Activated T-helper 1 cell treated with anti-CD3 and anti-CD28 coated beads, Interleukin-2, amount 50 U/mL, for 16 hours (primary cell): ENCODE measurements at places on chromosomes 5 and 9.

- no peak for DNase-seq
Measured at GRCh38 chr5:169079697-169080096, 221.2 kb downstream of the SLIT3 start.

DNA sequence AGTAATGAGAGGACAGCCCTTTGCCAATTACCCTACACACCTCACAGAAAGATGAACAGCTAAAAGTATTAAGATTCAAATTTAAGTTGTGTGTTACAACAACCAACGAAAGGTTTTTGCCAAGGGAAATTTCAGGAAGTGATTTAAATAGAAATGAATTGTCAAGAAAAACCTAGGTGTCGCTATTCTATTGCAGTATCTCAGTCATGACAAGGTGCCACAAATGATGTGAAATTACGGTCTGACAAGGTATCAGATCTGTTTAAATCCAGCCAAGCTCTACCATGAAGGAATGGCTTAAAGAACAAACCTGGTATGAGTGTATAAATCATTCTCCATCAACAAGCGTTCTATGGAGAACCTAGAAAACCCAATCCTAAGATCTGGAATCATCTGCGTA lies 189.7 kb downstream of the ATPSCKMT start:
- no peak for DNase-seq

- no peak for DNase-seq
Measured at GRCh38 chr5:39214912-39215709, 4.3 kb downstream of the FYB1 start.

DNA sequence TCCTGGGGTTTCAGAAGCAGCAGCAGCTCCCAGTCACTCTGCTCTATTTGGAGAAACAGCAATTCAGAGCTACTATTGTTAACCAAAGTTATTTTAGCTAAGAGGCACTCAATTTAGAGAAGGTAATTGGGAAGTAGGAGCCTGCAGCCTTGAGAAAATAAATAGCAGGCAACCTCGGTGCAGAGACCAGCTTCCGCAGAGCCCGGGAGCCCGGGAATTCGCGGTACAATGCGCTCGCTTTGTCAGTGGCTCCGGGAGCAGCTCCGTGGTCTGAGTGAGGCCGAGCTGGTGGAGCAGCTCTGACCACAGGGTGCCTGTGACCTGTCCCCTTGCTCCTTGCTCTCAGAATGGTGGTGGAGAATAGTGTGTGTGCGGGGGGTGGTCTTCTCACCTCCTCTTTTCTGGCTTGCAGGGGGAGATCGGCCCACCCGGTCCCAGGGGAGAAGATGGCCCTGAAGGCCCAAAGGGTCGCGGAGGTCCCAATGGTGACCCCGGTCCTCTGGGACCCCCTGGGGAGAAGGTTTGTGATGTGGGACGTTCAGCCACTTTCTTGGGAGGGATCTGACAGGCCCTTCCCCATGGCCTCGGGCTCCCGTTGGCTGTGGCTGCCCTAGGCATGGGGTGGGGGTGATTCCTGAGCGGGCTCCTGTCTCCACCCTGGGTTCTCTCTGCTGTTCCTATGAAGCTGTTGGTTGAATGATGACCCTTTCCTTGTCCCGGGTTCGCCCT lies 95.9 kb upstream of the FCN2 start:
- DNase-seq = no peak

GRCh38 chr5:129367883-129368282 lies 92.2 kb upstream of the ADAMTS19 start:
- no peak for DNase-seq

GRCh38 chr5:15692706-15693381 lies 192.9 kb downstream of the FBXL7 start:
- DNase-seq = no peak

- no peak for DNase-seq
Measured at GRCh38 chr9:76704593-76705204, 59.5 kb upstream of the PCA3 start.

DNA sequence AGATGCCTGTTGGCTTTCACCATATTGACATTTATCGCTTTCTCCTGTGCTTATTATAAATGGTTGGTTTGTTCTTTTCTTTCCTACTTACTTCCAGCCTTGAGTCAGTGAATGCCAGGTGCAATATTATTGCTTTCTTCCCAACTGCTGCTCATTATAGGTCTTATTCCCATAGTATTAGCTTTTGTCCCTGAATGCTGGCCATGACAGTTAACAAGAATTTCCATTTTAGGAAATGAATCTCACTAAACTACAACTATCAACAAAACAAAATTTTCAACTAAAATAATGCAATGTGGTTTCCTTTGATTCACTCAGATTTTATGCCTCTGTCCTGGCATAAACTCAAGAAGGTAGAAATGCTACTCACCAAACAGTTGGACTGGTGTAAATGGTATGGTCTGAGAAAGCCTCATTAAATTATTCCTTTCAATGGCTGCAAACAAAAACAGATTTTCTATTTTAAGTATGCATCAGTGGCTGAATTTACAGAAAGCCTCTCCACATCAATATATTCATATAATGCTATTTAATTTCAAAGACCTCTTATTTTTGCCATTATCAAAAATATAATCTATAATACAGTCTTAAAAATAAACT lies 145.4 kb downstream of the TRPM6 start:
- DNase-seq = no peak

- no peak for DNase-seq
Measured at GRCh38 chr9:126347911-126348760, 21.5 kb downstream of the MVB12B start.

GRCh38 chr5:179368126-179368805 lies 23.0 kb upstream of the ADAMTS2 start:
- no peak for DNase-seq

DNA sequence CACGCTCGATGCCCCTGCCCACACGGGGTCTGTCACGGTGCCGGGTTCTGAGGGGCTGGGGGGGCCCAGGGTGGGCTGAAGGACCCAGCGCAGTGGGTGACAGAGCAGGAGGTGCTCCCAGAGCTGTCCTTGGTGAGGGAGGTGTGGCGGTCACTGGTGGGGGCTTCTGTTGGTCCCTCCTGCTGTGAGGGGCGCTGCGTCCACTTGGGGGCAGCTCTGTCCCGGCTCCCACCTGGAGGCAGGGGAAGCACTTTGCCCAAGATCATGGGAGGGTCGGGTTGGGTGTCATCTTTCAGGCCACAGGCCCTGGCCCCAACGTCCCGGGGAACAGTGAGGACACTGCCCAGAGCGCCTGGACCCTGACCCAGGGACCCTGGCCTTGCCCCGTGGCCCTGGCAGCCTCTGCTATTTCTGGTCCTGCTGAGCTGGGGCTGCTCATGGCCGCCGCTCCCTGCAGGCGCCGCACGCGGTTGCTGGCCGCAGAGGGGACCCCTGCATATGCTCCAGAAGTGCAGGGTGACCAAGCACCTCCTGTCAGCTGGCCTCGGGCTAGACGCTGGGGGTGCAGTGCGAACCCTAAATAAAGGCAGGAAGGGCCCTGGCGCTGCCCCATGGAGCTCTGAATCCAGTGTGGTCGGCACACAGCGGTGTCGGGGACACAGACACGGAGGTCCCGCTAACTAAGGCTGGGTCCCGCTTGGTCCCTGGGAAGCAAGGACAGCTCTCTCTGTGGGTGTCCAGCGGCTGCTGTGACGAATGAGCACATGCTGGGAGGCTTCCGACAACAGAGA lies 11.6 kb upstream of the RNU6ATAC start:
- DNase-seq = no peak

- no peak for DNase-seq
Measured at GRCh38 chr5:77882670-77883257, 106.6 kb upstream of the TBCA start.

- DNase-seq = no peak
Measured at GRCh38 chr5:165263536-165263935, 1758.1 kb downstream of the MAT2B start.

GRCh38 chr5:140966293-140967225 lies at the start of gene PCDHAC2:
TSS of gene PCDHAC2 (plus strand) at chr5:140966476. CDS start at chr5:140966767, 291 bp downstream.
- no peak for DNase-seq

DNA sequence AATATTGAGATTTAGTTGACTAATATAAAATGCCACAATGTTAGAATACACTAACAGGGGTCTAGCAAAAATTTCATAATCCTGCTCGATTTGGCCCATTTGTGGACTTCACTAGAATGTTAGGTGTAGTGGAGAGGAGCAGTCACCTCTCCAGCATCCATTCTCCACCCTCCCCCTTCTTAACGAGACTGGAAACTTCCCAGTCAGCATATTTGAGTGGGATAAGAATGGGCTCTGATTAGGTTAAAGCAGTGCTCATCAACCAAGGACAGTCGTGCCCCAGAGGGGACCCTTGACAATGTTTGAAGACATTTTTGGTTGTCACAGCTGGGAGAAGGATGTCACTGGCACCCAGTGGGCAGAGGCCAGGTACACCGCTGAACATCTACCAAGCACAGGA lies 46.7 kb downstream of the FANCC start:
- DNase-seq = no peak

DNA sequence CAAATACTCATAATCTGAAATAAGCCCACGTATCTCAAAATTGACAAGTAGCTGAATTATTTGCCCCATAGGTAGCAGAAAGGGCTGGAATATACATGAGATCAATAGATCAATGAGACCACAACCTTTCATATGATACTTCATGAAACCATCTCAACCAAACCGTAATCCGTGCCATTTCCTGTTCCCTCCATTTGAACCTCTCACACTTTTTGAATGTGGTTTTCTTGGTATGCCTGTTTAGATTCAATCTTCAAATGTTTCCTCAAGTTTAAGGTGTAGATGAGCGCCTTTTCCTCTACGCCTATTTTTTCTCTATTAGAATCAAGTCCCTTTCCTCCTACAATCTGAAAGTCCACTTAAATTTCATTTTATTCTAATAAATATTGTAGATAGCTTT lies 805.5 kb downstream of the EFNA5 start:
- DNase-seq = no peak

GRCh38 chr9:31601666-31602065 lies 782.8 kb upstream of the ACO1 start:
- DNase-seq = no peak

DNA sequence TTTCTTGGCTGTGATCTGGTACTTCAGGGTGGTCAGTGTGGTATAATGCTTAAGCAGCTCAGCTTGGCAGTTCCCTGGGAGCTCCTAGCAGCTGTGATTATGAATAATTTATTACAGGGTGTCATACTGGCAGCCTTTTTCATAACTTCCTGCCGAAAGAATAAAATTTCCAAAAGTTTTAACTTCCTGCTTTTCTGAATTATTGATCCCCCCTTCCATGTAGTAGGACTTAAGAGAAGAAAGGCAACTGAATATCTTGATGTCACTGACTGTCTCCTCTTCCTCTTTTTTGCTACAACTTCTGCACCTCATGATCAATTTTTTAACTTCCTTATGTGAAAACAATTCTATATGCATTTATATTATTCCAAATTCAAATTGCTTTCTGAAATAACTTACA lies 74.3 kb upstream of the SPEF2 start:
- no peak for DNase-seq

DNA sequence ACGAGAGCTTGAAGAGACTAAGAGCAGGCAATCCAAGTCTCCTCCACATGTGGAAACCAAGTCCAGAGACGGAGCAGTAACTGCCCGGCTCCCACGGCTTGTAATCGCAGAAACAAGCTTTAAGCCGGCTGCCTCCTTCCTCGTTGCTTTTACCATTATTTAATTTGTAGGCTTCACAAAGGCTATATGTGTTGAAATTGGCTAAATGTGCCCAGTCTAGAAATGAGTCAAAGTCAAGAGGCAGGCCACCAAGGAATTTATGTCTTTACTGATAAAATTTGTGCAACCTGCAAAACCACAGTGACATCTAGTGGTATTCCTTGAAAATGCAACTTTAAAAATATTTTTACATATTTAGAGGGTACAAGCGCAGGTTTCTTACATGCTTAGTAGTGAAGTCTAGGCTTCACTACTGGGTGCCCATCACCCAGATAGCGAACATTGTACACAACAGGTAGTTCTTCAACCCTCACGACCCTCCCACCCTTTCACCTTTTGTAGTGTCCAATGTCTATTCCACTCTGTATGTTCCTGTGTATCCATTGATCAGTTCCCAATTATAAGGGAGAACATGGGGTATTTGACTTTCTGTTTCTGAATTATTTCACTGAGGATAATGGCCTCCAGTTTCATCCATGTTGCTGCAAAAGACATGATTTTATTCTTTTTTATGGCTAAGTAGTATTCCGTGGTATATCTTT lies 33.5 kb upstream of the EBF1 start:
- no peak for DNase-seq

- DNase-seq = no peak
Measured at GRCh38 chr5:133381571-133382365, 230.6 kb downstream of the FSTL4 start.

DNA sequence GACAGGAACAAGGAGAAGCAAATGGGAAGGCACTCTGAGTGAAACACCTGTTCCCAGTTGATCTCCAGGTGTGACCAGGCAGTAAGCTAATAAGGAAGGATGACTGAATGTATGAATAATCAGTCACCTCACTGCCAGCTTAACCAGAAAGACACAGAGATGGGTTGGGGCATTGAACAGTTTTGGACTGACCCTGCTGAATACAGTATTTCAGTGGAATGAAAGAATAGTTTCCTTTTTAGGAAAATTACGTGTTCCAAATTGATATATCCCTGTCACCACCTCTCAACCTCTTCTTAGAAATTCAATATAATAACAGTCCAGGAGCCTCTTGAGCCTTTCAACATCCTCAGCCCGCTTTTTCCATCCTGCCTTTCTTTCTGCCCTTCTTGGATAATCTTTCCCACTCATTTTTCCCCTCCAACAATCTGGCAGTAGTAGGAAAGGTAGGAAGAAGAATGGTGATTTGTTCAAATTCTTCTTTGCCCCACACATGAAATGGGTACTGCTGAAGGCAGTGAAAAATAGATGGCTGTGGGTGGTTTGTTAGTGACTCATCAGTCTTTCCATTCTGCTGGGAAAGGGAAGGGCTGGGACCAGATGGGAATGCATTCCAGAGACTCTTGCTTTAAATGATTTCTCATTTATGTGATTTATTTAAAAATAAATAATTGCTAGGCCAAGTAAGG lies 117.9 kb downstream of the ZSWIM6 start:
- no peak for DNase-seq

DNA sequence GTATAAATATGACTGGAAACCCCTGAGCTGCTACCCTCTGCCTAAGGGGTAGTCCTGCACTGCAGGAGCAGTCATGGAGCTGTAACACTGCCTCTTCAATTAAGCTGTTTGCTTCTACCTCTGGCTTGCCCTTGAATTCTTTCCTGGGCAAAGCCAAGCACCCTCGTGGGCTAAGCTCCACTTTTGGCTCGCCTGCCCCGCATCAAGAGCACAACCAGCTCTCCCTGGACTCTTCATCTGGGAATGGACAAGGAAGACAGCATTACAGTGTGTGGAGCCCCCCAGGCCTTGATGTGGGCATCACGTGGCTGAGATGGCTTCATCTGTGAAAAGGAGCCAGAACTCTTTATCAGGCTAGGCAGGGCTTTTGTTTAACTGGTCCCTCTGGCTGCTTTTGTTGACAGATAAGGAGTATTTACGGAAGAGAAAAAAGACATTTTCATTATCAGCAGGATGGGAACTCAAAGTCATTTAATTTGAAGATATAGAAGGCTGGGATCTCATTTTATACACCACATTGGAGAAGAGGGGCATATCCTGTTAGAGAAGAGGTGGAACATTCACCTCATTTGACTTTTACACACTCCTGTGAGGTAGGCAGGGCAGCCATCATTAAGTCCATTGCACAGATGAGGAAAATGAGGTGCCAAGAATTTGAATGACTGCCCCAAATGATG lies 137.8 kb downstream of the SEMA6A start:
- no peak for DNase-seq

GRCh38 chr5:56482363-56482762 lies 249.2 kb upstream of the ANKRD55 start:
- DNase-seq = no peak
